ENCODE measurements at places on chromosomes 4 and X.

DNA sequence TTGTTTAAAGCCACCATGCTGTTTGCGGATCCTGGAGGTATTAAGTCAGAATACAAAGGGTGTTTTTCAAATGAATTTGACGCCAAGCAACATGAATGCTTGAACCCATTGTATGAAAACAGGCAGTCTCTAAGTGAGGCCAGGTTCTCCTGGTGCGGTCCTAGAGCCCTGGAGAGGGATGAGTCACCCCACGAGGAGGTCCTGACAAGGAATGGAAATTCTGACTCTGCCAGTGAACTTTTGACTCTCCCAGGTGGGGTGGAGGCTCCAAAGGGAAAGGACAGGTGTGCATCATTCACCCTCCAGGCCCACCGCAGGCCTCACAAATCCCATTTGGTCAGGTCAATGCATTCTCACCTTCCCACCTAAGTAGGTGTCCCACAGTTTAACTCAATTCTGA, 1.5 kb downstream of the TRIM2 start:
- peak; percentile 46 for DNase-seq

- no peak for DNase-seq
Measured at GRCh38 chr4:99821918-99822503, 5.4 kb downstream of the DAPP1 start.

DNA sequence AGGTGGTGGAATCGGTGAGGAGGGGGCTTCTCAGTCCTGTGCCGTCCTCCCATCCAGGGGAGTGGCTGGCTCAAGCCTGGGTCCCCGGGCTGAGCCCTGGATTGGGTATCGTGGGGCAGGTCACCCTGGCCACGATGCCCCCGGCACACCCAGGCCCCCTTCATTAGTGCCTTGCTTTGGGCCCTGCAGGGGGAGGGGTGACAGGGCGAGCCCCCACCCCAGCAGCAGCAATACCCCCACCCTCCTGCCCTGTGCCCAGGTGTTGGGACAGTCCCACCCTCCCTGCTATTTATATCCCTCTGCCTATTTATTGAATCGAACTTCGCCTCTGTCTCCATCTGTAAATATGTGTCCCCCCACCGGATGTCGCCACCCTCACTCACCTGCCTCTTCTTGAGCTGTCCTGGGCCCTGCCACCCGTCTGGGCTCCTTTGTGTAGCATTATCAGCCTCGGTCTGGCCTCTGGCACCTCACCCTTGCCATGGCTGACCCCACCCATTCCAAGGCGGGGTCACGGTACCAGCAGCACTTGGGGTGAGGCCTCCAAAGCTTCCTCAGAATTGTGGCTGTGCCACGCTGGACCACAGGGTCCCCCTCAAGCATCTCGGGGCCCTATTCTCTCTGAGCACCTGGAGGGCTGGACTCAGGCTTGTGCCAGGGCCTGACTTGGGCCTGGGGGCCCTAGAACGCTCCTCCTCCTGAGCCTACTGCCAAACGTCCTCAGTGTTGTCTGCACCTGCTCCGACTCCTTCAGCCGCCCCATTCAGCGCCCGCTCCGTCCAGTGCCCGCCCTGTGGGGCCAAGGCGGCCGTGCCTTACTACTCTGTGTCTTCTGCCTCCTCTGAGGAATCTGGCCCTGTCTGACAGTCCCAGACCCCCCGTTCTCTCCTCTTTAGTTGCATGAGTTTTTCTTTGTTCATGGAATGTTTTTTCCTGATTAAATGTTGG, 6.1 kb downstream of the LAGE3 start:
- DNase-seq, result no peak

DNA sequence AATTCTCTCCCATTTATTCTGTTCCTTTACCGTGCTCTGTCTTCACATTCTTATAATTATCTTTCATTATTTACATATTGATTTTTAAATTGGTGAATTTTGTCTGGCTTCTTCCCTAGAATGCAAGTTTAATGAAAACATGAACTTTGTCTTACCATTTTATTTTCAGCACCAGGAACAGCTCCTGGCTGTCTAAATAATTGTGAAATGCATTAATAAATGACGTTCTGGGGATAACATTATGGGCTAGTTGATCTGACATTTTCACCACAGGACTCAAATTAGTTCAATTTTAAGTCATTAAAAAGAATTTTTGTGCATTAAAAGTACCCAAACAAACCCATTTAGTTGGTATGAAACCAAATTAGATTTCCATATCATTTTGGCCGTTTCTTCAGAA, 97.5 kb downstream of the KCTD8 start:
- DNase-seq, result no peak

DNA sequence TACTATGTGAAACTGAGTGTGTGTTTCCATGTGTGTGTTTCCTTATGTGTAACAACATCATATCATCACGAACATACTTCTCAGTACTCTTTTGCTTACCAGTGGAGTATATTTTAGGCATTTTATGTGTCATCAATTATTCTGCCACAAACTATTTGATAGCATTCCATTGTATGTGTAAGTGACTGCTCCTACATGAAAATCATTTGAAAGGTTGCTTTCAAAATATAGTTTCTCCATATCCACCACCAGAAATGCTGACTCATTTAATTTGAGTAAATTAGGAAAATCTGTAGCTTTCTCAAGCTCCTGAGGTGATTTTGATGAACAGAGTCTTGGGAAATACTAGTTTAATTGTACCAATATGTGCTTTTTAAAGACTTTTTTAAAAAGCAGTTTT, 376.2 kb downstream of the PCDH18 start:
- no peak for DNase-seq

DNA sequence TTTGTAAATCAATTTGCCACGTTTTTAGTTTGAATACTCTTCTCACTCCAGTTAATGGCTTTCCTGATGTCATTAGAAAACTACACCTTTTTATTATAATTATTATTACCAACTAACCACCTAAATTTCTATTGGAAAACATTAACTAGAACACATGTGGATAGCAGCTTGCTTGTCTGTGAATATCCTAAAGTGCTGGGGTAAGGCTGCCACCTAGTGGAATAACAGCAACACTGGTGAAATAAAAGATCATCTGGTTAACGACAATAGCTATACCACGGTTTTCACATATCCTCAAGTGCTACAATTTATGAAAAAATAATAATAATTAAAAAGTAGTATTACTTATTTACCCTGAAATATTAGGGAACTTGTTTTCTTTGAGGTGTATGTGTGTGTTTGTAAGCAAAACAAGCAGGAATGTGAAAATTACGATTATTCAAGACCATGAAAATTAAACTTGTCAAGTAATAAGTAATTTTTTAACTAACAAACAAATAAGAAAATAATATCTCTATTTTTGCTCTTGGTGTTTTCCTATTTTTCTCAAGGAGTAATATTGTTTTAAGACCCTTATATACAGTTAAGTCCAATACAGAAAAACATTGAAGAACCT, 130.1 kb upstream of the TECRL start:
- no peak for DNase-seq

- no peak for DNase-seq
Measured at GRCh38 chrX:106874075-106874474, 29.1 kb downstream of the RIPPLY1 start.

Measured in activated T-cell treated with anti-CD3 and anti-CD28 coated beads, Interleukin-2, amount 50 U/mL, for 24 hours (primary cell).